ENCODE measurements at places on chromosomes 5 and 9.

GRCh38 chr5:63230754-63231153, 652.1 kb downstream of the LRRC70 start:
- no peak for DNase-seq

- DNase-seq, result no peak
These were observed 69.4 kb upstream of the ACTBL2 start for GRCh38 chr5:57552033-57552432.

DNA sequence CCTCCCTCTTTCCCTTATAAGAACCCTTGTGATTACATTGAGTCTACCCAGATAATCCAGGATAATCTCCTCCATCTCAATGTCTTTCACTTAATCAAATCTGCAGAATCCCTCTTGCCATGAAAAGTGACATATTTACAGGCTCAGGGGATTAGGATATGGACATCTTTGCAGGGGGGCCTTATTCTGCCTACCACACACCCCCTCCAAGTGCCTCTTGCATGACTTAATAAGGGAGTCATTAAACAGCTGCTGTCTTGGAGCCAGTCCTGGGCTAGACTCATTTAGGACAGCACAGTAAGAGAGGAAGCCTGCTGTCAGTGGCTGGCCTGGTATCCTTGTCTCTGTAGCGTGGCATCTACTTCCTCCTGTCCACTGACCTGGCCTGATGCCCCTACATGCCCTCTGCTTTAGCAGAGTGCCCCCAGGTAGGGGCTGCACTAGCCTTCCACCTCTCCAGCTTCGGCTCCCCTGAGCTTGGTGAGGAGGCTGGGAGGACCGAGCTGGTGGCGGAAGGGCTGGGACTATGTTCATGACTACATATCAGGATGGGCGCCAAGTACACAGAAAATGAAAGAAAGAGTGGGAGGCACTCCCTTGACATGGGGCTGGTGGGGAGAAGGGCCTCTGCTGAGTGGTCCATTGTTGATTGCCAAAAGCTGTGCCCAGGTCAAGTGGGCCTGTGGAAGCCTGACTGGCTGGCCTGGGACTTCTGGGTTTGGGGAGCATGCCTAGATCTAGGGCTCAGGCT, 17.2 kb downstream of the ENHO start:
- DNase-seq, result no peak

DNA sequence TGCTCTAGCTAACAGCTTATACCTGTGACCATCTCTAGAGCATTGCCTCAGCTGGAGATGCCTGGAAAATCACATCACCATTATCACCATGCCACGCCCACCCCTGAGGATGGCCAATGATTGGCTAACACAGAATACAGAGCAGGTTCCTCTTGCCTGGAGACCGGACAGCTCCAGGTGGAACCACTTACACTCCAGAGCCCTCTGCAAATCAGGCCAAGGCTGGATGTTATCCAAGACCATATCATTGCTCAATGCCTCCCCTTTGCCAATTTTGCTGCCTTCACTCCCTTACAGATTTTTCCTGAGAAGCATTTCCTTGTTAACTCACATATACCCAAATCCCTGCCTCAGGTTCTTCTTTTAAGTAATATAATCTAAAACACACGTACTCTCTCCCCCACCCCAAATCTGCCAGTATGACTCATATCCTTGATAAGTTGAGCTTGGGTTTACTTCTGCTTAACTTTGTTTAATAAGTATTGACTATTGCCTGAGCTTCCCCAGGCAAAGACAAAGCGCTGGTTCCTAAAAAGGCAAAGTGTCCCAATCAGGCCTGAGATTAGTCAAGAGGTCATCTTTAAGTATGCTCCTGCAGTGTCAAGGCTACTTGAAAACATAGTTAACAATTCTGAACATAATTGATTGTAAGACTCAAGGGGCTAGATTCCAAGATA, 309.6 kb downstream of the EPB41L4A start:
- no peak for DNase-seq

DNA sequence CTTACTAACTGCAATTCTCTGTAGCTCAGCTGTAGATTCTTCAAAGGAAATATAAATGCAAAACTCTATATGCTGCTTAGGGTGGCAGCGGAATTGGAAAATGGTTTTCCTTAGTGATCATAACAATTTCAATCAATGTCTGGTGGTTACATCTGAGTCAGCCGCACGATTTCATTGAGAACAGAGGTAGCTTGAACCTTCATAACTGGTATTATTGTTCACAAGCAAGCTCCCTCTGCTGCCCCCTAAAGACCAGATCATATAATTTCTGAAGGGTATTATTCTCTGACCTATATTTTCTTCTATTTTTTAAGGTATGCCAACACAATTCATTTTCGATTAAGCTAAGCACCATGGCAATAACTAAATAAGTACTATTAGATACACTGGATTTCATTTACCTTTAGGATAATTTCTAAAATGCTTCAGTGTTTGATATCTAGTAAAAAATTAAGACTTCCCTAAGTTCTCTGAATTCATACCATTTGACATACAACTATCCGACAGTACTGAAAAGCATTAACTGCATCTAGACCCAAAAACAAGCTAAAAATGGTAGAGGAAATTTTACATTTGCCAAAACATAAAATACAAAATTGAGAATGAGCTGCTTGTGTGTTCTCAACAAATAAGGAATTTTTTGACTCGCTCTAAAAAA, 181.1 kb upstream of the SPEF2 start:
- no peak for DNase-seq

DNA sequence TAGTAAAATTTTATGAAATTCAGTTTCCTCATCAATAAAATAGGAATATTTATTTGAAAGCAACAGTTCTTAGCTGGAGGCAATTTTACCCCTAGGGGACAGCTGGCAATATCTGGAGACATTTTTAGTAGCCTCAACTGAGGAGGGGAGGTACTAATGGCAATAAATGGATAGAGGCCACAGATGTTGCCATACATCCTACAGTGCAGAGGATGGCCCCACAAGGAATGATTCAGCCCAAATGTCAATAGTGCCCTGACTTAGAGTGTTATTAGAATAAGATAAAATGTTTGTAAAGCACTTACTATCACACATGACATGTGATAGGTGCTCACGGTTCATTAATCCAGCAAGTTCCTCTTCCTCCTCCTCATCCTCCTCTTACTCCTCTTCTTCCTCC, 293.6 kb downstream of the KCTD16 start:
- no peak for DNase-seq

- no peak for DNase-seq
These were observed 55.2 kb downstream of the SLC28A3 start for GRCh38 chr9:84285381-84285780.

- DNase-seq, result no peak
These were observed 5.6 kb upstream of the NTNG2 start for GRCh38 chr9:132156262-132156661.

- DNase-seq, result no peak
These were observed 116.7 kb downstream of the WDR70 start for GRCh38 chr5:37495668-37496347.

GRCh38 chr5:103364074-103364473, 105.5 kb downstream of the MACIR start:
- DNase-seq, result no peak

GRCh38 chr9:37859043-37859442, 44.9 kb downstream of the SLC25A51 start:
- no peak for DNase-seq

GRCh38 chr5:78747055-78747454, 98.5 kb upstream of the LHFPL2 start:
- no peak for DNase-seq

GRCh38 chr5:82332886-82333615, 54.9 kb upstream of the RPS23 start:
- DNase-seq, result no peak

DNA sequence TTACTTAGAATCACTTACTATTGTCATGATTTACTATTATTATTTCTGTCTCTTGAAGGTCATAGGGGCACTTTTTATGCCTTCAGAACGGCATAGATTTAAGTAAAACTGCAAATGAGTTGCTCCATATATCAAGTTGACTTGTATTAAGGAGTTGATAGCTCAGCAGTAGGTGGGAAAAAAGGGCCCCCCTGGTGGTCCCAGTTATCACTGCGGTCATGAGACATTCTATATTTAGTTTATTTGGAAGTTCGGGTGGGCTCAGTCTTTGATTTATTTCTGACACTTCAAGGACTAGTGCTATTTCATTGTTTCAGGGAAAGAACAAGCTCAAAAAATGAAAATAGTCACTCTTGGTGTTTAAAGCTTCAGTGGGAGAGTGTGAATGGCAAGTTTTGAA, 159.3 kb downstream of the SLC24A2 start:
- no peak for DNase-seq

DNA sequence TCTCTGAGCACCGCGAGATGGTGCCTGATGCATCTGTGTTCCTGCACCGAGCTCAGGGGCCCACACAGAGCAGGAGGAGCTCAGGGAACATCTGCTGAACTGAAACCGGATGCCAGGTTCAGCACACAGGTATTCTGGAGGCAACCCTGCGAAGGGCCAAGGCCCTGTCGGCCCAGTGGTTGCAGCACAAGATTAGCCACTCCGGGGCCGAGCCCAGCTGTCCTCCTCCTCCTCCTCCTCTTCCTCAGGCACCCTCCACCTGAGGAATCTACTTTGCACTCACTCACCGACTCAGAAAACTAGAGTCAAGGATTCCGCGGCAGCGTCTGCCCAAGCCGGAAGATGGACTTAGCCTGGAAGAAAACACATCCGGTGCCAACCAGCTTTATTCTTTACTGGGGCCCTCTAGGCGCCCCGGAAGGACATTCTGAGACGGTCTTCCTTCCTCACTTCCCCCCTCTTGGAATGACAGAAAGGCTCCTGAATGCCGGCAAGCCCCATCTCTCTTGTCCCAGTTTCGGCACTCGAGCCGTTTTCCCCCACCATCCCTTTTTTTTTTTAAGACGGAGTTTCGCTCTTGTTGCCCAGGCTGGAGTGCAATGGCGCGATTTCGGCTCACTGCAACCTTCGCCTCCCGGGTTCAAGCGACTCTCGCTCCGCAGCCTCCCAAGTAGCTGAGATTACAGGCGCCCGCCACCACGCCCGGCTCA, at the start of gene ZBTB6:
Gene ZBTB6, minus strand, starts transcription at position 360 of the 710 bp plus-strand sequence. CDS start 1,251 bp downstream, outside the sequence.
- DNase-seq, result peak; percentile 52

DNA sequence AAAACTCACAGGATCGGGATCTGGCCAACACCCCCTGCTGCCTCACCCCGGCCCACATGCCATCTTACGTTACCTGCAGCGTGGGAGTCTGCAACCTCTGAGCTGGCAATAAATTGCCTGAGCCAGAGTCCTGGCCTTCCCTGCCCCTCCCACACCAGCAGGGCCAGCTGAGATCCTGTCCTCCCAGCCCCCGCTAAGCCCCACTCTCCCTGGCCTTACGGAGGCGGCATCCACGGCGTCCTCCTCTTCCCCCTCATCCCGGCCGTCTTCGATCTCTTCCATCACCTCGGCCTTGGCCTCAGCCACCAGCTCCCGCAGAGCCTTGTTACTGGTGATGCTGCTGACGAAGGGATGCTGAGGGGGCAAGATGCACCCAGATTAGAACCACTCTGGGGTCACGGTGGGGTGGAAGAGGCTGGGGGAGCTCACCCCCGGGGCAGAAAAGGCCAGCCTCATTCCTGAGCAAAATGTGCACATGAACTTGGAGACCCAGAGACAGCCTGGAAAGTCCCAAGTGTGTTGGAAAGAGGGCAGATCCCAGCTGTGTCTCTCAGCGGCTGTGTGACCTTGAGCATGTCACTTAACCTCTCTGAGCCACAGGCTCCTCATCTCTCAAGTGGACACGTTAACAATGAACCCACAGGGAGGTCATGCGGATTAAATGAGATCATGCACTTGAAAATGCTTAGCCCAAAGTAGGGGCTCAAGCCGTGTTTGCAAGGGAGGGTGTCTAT, 89.9 kb upstream of the FBXW11 start:
- DNase-seq, result no peak

GRCh38 chr5:143165049-143165880, 238.2 kb downstream of the NR3C1 start:
- no peak for DNase-seq

DNA sequence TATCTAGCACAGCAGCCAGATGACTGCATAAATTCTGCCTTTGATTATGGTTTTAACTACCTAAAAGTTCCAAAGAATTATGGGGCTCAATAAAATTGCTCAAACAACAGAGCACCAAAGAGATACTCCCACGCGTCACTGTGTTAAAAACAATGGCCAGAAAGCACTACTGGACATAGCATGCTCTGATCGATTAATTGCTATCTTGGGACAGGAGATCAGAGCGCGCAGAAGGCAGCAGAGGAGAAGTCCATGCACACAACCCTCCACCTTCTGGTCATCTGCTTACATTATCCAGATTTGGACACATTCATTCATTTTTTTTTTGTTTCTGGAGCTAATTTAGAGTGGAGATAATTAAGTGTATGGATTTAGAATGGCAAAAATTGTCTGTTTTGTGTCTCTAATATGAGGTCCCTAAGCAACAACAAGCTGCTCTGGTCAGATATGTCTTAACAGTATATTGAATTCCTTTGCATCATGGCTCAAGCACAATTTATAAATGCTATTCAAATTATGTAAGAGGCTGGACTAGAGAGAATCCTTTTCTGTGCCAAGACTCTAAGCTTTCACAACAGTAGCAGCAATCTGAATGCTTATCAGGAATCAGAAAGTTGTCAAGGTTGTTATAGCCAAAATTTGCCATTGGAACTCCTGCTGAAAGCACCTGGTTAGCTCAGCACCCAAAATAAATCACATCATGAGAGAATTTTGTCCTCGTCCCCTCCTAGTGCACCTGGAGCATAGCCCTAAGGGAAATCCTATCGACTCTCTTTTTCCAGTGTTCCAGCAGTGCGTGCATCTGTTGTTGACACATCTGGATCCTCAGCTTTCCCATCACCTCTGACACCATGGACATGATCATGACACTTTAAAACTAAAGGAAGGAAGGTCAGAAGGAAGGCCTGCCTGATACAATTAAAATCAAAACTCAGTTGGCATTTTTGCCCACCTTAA, 98.6 kb upstream of the HMHB1 start:
- DNase-seq, result no peak

DNA sequence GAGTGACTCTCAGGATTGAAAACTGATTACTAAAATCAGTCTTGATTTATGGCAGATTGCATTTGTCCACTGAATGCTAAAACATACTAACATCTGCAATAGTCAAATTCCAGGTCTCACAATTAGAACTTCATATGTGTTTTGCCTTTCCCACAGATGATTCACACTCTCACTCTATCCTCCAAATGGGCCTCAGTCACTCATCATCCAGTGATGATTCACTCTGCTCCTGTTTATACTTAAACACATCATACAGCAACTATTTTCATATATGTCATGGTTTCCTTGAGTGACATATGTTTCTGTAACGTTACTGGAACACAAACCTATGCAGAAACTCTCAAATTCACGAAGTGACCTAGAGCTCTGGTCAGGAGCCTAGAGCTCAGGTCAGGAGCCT, 512.9 kb downstream of the HINT1 start:
- no peak for DNase-seq

DNA sequence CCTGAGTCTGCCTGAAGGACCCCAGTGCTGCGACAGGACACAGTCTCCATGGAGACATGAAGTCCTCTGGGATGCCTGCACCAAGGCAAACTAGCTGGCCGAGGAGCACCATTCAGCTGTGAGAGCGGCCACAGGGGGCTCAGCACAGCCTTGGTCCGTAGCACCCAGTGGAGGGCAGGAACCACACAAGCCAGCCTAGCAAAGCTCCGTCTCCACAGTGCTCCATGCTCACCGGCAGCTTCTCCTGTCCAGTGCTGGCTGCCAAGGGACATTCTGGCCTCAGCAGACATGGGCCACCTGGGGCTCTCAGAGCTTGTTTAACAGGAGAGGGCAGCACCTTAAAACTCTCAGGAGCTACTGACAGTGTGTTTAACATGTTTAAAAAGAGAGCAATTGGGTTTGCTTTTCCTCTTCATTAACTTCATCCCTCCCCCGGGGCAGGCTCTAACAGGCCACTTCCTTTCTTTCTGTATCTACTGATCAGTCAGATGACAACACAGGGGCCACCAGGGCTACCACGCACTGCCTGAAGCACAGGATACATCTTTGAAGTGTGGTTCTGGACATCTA, 57.0 kb downstream of the SECISBP2 start:
- DNase-seq, result no peak

- DNase-seq, result no peak
These were observed 109.7 kb downstream of the TSSK1B start for GRCh38 chr5:113325054-113325453.
